ENCODE measurements at places on chromosomes 12 and 14. TPM values are rescaled to one million over a fixed set of nuclear protein-coding genes. Genes with fewer than 3 reads are reported as not detected.

GRCh38 chr12:1848745-1849144 is 28.4 kb downstream of the LRTM2 start:
- DNase-seq, result no peak
- H3K4me1 ChIP-seq, result no peaks in the 10 kb centered on the region
- no peaks in the 10 kb centered on the region for H3K27me3 ChIP-seq
- H3K27ac ChIP-seq, result no peak overlapping the region
- H3K4me3 ChIP-seq, result no peak overlapping the region

Gene LEMD3
- 5.5 TPM for polyA plus RNA-seq

DNA sequence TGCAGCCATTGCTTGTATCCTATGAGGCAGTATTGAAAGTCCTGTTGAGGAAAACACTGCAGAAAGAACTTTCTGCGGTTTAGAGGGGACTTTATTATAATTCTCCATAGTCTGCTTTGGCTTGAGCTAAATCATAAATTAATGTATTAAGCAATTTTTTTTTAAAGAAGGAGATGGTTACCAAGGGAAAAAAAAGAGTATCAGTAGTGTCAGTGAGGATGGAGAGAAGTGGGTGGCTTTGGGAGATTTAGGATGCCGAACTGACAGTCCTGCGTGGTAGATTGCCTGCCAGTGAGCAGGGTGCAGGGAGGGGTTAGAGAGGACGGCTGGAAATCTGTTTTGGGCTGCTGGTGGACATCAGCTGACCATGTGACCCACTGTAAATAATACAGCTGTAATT is 96.8 kb downstream of the MYRFL start:
- H3K27me3 ChIP-seq, result no peaks in the 10 kb centered on the region
- no peak for DNase-seq
- no peak overlapping the region for H3K27ac ChIP-seq
- no peaks in the 10 kb centered on the region for H3K36me3 ChIP-seq

Gene STYK1
- polyA plus RNA-seq, result 0.04 TPM

GRCh38 chr14:104424406-104425072 is 155.0 kb upstream of the C14orf180 start:
- no peak for DNase-seq
- no peaks in the 10 kb centered on the region for H3K27me3 ChIP-seq
- no peak overlapping the region for H3K27ac ChIP-seq
- no peaks in the 10 kb centered on the region for H3K4me1 ChIP-seq
- H3K4me3 ChIP-seq, result no peak overlapping the region

DNA sequence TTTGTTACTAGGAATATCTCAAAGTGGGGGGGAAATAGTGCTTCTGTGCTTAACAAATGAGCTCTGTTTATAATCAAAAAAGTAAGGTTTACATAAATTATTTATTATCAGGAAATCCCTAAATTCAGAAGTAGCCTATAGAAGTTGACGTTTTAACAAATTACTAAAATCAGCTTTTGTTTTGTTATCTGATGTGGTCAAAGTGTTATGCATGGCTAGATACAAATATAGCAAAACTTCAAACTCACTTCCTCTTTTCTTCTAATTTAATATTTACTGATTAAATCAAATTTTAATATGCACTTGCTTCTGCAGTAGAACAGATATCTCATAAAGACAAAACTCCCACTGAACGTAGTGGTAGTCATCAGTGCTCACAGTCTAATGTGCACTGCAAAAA is 47.5 kb downstream of the GARIN6 start:
- H3K4me1 ChIP-seq, result no peaks in the 10 kb centered on the region
- no peak overlapping the region for H3K27ac ChIP-seq
- H3K4me3 ChIP-seq, result no peak overlapping the region
- DNase-seq, result no peak
- H3K36me3 ChIP-seq, result no peaks in the 10 kb centered on the region

GRCh38 chr14:93713726-93714405 is 74.4 kb downstream of the PRIMA1 start:
- H3K27me3 ChIP-seq, result no peaks in the 10 kb centered on the region
- no peak overlapping the region for H3K4me3 ChIP-seq
- no peaks in the 10 kb centered on the region for H3K36me3 ChIP-seq
- no peaks in the 10 kb centered on the region for H3K4me1 ChIP-seq
- DNase-seq, result no peak

DNA sequence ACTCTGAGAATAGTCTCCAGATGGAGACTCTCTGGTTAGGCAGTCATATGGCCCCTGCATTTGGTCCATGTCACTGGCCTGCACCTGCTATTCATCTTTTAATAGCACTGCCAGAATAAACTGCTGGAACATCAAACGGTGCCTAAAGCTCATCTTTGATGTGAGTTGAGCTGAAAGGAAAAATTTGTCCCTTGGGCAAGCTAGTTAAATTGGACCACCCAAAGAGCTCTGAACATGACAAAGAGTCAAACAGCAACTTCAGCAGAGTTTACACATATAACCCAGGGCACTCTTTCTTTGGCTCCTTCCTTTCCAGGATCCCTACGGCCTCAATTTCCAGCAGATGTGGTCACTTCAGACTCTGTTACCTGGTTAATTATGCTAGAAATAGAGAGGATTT is 269.9 kb downstream of the RPL10L start:
- no peak overlapping the region for H3K4me3 ChIP-seq
- H3K4me1 ChIP-seq, result no peaks in the 10 kb centered on the region
- H3K27ac ChIP-seq, result no peak overlapping the region
- no peak for DNase-seq

Gene HIGD1C
- polyA plus RNA-seq, result not detected

DNA sequence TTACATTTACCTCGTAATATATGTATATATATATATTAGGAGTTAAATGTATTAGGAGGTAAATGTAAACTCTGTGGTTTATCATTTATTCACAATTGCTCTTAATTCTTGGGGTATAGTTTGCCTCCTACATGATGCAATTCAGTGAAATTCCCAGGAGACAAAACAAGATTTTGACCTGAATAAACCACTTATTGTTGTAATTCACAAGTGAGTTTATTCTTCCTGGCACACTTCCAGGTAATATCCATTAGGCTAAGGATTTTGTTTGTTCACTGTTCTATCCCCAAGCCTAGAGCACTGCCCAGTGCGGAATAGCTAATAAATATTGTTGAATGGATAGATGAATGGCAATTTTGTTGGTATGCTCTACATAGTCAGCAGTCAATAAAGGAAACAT is 3.0 kb downstream of the SMIM10L1 start:
- no peak overlapping the region for H3K4me3 ChIP-seq
- no peak for DNase-seq
- no peaks in the 10 kb centered on the region for H3K27me3 ChIP-seq
- H3K36me3 ChIP-seq, result no peaks in the 10 kb centered on the region
- peaks cover 26% of the 10 kb centered on the region for H3K4me1 ChIP-seq

Gene BEGAIN
- 32.2 TPM for polyA plus RNA-seq

GRCh38 chr12:96047229-96048211 is 12.1 kb upstream of the LTA4H start:
- H3K4me3 ChIP-seq, result no peak overlapping the region
- H3K36me3 ChIP-seq, result no peaks in the 10 kb centered on the region
- peak overlapping the region; percentile 80 for H3K27ac ChIP-seq

- no peak for DNase-seq
- no peaks in the 10 kb centered on the region for H3K36me3 ChIP-seq
- no peak overlapping the region for H3K4me3 ChIP-seq
- no peaks in the 10 kb centered on the region for H3K4me1 ChIP-seq
Measured at GRCh38 chr14:52013984-52014600, 24.7 kb downstream of the RTRAF start.

Gene DPF3
- 0.77 TPM for polyA plus RNA-seq

DNA sequence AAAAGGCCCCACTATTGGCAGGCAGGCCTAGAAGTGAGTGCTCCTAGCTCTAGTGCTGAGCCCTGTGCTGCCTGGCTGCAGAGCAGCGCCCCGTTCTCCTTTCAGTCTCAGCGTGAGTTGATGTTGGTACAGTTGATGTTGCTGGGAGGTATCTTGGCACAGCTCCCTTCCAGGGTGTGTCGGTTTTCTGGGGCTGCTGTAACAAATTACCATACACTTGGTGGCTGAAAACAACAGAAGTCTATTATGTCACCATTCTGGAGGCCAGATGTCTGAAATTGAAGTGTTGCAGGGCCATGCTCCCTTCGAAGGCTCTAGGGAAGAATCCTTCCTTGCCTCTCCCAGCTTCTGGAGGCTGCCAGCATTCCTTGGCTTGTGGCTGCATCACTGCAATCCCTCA is 151.4 kb downstream of the TSPAN9 start:
- H3K4me3 ChIP-seq, result no peak overlapping the region
- no peaks in the 10 kb centered on the region for H3K27me3 ChIP-seq
- no peaks in the 10 kb centered on the region for H3K36me3 ChIP-seq
- no peaks in the 10 kb centered on the region for H3K4me1 ChIP-seq

- no peak overlapping the region for H3K27ac ChIP-seq
- H3K4me3 ChIP-seq, result no peak overlapping the region
- peaks cover 5% of the 10 kb centered on the region for H3K4me1 ChIP-seq
- no peaks in the 10 kb centered on the region for H3K27me3 ChIP-seq
Measured at GRCh38 chr14:77607741-77608302, 8.6 kb downstream of the SPTLC2 start.

Gene LPAR5
- polyA plus RNA-seq, result 0.19 TPM

GRCh38 chr14:31510222-31510621 is 22.4 kb upstream of the GPR33 start:
- H3K4me1 ChIP-seq, result no peaks in the 10 kb centered on the region
- no peaks in the 10 kb centered on the region for H3K36me3 ChIP-seq
- no peak overlapping the region for H3K27ac ChIP-seq
- DNase-seq, result no peak
- no peak overlapping the region for H3K4me3 ChIP-seq

DNA sequence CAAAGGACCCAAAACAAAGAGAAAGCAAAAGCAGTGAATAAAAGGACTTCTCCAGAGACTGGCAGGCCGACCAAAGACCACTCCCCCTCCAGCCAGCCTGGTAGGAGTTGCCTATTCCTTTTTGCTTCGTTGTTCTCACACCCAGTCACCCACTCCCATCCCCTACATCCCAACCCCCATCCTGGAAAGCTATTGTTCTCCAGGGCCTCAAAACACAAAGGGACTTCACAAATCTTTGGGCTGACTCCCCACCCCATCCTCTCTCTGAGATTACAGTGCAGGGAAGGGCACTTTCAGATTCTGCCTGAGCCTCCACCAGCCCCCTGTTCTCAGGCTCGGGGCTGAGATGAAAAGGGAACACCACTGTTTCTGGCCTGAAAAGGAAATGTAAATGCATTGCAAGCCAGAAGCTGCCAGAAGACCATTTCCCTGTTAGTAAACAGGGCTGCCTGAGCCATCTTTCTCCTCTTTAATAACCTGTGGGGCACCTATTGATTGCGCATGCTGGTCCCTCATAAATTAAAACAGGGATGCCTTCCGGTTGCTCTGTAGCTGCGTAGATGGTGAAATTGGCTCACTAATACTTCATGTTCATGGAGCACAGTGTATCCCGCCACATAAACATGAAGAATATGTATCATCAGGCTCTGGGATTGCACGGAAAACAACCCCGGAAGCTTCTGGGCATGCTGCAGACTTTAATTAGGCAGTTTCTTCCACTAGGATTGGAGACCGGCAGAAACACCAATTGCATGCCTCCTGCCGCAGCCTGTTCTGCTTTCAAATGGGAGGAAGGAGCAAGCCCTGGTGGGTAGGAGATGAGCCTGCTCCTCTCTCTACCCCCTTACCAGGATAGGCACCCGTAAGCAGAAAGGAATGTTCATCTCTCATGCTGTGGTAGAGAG is 130.3 kb upstream of the FUT8 start:
- H3K36me3 ChIP-seq, result no peaks in the 10 kb centered on the region
- H3K4me3 ChIP-seq, result no peak overlapping the region
- H3K27me3 ChIP-seq, result no peaks in the 10 kb centered on the region
- H3K27ac ChIP-seq, result no peak overlapping the region
- peaks cover 3% of the 10 kb centered on the region for H3K4me1 ChIP-seq

GRCh38 chr12:114765960-114766691 is 82.2 kb upstream of the TBX3 start:
- H3K4me1 ChIP-seq, result no peaks in the 10 kb centered on the region
- no peak overlapping the region for H3K4me3 ChIP-seq
- no peak for DNase-seq
- H3K27me3 ChIP-seq, result no peaks in the 10 kb centered on the region
- no peaks in the 10 kb centered on the region for H3K36me3 ChIP-seq

- no peak overlapping the region for H3K27ac ChIP-seq
- no peaks in the 10 kb centered on the region for H3K27me3 ChIP-seq
- H3K36me3 ChIP-seq, result no peaks in the 10 kb centered on the region
- DNase-seq, result no peak
- no peak overlapping the region for H3K4me3 ChIP-seq
Measured at GRCh38 chr14:37869633-37870032, 274.2 kb downstream of the TTC6 start.

Gene DIO2
- 0.53 TPM for polyA plus RNA-seq

DNA sequence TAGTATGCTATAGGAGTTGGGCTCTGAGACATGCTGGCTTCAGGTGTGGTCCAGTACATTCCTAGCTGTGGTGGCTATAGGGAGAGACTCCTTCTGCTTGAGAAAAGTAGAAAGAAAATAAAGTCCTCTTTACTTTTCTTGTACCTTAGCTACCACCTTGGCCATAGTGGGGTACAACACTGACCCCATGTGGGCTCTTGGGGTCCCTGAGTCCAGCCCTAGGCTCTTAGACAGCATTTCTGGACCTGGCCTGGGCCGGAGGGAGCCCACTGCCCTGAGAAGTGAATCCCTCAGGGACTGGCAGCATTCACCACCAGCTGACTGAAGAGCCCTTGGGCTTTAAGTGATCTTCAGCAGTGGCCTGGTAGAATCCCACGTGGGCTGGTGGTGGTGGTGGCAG is 143.1 kb downstream of the SYT10 start:
- H3K4me3 ChIP-seq, result no peak overlapping the region
- H3K4me1 ChIP-seq, result no peaks in the 10 kb centered on the region
- H3K36me3 ChIP-seq, result no peaks in the 10 kb centered on the region
- H3K27ac ChIP-seq, result no peak overlapping the region
- DNase-seq, result no peak
- H3K27me3 ChIP-seq, result no peaks in the 10 kb centered on the region

DNA sequence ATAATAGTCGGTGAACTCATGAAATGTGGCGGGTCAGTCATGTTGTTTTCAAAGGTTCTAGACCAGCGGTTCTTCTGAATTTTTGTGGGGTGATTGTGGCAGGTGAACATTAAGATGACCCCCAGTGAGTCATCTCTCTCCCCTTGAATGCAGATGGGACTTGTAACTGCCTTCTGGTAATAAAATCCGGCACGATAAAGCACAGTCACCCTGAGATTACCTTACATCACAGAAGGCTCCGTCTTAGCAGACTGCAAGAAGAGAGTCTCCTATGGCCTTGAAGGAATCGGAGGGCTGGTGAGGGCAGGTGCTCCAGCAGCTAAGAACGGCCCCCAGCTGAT is 189.6 kb downstream of the FOXN3 start:
- no peak overlapping the region for H3K27ac ChIP-seq
- H3K36me3 ChIP-seq, result no peaks in the 10 kb centered on the region
- H3K27me3 ChIP-seq, result no peaks in the 10 kb centered on the region
- H3K4me3 ChIP-seq, result no peak overlapping the region
- DNase-seq, result no peak

All from pancreas (tissue), 10 donors.